ENCODE measurements at places on chromosomes 16 and 17.

DNA sequence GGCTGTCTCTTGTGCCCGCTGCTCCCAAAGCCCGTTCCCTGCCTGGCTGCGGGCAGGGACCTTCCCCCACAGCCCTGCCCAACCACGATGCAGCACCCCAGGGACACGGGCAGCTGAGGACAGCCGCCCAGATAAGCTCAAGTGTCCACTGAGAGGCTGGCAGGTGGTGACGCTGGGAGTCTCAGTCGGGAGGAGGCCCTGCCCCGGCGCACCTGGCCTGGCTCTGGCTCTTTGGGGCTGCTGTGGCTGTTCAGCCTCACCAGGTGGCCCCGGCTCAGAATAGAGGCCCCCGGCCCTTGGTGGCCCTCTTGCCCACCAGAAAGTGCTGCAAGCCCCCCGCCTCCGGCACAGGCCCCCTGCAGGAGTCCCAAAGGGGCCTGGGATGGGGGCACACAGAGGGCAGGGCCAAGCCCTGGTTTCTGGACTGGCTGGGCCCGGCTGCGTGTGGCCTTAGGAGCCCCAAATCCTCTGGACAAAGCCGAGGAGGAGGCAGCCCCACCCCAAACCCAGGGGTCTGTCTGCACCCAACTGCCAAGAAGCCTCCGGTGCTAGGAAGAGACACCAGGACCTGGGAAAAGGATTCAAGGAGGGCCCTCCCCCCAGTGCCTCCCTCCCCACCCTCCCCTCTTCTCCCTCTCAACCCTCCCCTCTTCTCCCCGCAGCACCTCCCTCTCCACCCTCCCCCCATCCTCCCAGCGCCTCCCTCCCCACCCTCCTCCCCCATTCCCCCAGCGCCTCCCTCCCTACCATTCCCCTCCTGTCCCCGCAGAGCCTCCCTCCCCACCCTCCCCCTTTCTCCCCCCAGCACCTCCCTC is 5.3 kb downstream of the NTHL1 start:
- DNase-seq, result no peak

- DNase-seq, result no peak
Observed at GRCh38 chr16:72961115-72961832, 86.7 kb downstream of the ZFHX3 start.

DNA sequence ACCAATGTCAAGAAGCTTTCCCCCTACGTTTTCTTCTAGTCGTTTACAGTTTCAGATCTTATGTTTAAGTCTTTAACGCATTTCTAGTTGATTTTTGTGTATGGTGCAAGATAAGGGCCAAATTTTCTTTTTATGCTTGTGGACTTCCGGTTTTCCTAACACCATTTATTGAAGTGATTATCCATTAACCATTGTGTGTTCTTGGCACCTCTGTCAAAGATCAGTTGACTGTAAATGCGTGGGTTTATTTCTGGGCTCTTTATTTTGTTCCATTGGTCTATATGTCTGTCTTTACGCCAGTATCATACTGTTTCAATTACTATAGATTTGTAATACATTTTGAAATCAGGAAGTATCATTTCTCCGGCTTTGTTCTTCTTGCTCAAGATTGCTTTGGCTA is 49.5 kb downstream of the CEP112 start:
- DNase-seq, result no peak

GRCh38 chr17:50848711-50849110 is 13.3 kb downstream of the WFIKKN2 start:
- DNase-seq, result no peak

GRCh38 chr17:77580531-77581270 is 377.8 kb upstream of the TNRC6C start:
- DNase-seq, result no peak

DNA sequence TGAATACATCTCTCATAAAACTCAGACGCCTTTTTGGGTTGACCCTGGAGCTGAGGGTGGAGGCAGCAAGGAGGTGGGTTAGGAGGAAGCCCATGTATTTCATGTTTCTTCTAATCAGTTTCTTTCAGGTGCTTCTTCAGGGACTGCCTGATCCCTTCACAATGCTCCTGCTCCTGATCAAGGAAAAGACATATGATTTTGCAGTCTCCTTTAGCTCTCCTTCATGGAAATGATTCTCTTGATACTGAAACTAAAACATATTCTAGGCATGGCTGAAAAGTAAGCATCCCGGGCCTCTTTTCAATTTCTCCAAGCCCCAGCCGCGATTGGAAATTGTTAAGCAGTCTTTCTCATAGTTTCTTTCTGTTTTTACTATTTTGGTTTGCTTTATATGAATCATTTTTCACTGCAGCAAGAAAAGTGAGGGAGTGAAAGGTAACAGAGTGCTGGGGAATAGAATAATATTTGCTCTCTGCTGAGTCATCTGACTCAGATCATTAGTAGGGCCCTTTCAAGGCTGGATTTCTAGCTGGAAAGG is 730.7 kb downstream of the CDH11 start:
- no peak for DNase-seq

DNA sequence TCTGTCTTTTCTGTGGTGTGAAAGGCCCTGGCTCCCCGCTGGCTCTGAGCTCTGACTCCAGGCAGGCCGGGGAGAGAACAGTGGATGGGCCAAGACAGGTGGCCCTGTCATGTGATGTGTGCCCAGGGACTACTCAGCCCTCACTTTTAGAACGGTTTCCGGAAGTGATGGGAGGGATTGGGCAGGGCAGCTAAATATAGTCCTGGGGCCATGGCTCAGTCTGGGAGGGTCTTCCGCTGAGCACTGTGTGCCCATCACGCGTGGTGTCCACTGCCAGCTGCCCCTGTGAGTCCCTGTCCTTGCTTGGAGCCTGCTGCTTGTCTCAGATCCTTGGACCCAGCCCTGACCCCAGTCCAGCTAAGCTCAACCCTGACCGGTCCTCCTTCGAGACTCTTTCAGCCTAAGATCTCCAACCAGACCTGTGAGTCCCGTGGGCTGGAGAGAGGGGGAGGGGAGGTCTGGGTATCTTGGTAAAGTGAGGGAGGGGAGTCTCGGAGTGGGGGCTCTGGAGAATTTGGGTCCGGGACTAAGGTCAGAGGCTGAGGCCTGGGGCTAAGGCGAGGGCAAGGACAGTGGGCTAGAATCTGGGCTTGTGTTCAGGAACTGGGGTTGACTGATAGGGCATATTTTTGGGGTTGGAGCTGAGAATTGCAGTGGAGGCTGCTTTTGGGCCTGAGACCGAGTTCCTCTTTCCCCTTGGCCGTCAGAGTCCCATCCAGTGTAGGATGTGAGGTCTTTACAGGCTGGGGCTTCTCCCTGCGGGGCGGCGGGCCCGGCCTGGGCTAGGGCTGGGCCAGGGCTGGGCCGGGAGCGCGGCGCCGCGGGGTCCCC is at the start of gene TRIM72:
TRIM72 (plus strand) TSS at position 243 of the 831 bp plus-strand sequence. CDS start 620 bp downstream, outside the sequence.
- no peak for DNase-seq

DNA sequence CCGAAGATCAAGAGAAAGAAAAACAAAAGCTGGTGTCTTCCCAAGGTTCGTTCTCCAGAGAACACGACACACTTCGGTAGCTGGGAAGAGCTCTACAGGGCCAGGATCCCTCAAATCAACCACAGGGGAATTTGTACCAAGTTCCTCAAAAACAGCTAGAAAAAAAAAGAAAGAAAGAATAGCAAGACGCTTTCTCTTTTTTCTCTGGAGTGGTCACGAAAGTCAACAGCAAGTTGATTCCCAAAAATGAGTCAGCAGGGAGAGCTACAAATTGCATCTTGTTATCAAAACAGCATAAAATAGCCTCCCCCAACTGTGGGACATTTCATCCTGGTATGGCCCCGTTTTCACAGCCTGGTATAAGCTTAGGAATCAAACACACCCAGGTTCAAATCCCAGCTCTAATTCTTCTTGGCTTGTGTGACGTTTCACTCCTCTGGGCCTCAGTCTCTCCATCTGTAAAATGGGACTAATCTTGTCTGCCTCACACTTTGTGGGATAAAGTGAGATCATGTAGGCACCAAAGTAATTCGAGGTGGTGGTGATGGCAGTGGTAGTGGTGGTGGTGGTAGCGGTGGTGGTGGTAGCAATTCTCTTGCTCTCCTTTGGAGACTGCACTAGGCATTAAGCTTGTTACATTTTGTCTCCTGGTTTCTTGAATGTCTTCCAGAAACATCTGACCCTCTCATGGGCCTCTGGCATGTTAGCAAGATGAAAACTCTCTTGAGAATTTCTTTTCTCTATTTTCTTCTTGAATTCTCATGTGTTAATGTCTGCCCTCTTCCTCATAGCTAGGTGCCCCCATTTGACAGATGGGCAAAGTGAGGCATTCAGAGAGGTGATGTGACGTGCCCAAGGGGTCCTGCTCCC is 988 bp upstream of the IL21R start:
- DNase-seq, result no peak

DNA sequence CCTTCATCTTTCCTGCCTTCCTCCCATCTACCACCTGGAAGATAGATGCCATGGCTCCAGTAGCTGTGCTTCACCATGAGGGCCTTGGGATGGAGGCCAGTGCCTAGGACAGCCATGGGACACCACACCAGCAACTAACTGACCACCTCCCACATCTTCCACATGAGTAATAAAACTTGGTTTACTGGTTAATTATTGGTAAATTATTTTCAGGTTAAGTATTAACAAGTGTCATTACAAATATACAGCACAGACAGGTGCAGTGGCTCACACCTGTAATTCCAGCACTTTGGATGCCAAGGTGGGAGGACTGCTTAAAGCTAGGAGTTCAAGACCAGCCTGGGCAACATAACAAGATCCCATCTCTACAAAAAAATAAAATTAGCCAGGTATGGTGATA is 14.0 kb downstream of the CDIP1 start:
- no peak for DNase-seq

- DNase-seq, result peak; percentile 28
Observed at GRCh38 chr17:64040206-64040605, 19.8 kb upstream of the ICAM2 start.

DNA sequence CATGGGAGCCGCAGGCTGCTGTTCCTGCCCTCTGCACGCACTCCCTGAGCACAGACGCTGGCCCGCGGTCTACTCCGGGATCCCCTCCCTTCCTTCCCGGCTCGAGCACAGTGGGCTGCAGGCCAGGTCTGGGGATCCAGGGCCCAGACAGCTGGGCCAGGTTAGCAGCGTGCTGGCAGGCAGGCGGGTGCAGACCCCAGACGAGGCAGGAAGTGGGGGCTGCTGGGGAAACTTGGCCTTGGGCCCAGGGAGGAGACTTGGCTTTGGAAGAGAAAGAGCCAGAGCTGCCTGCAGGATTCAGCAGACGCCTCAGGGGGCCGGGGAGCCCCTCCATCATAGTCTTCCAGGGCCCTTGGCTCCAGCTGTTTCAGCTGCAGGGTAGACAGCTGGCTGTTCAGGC is 30.2 kb upstream of the ABCC3 start:
- DNase-seq, result no peak

DNA sequence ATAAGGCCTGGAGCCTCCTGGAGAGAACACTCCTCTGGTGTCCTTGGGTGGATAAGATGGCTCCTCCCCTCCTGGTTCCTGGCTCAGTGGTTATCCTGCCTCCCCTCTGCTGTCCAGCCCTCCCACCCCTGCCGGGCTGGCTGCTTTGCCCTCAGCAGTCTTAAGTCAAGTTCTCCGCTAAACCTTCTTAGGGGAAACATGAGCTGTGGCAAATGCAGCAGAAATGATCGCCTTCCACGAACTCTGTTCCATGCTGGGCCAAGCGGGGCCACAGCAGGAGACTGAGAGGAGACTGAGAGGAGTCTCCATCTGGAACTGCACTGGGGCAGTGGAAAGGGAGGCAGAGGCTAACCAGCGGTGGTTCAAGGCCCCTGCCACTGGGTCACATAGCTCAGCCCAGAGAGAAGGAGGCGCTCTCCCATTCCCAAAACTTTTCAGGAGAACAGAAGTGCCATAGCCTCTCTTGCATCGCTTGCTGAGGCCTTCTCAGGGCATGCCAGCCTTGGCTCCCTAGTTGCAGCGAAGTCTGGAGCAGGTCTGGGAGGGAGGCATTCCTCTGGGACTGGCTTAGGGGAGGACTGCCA is 26.9 kb downstream of the TNS4 start:
- DNase-seq, result no peak

DNA sequence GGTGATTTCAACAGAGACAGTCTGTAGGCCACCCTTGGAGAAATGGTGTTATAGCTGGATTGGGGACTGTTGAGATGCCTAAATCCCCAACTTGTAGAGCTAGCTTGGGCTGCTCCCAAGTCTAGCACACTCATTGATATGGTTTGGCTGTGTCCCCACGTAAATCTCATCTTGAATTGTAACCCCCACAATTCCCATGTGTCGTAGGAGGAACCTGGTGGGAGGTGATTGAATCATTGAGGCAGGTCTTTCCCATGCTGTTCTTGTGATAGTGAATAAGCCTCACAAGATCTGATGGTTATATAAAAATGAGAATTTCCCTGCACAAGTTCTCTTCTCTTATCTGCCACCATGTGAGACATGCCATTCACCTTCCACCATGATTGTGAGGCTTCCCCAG is 536.0 kb downstream of the CDH13 start:
- DNase-seq, result no peak

DNA sequence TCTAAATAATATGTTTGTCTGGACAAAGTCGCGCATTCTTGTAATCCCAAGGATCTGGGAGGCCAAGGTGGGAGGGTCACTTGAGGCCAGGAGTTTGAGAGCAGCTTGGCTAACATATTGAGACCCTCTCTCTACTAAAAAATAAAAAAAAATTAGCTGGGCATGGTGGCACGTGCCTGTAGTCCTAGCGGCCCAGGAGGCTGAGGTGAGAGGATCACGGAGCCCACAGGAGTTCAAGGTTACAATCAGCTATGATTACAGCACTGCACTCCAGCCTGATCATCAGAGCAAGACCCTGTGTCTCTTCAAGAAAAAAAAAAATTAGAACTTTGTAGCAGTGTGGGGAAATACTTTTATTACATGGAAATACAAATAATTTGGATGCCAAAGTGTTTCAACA is 6.1 kb upstream of the CHST6 start:
- no peak for DNase-seq

- no peak for DNase-seq
Observed at GRCh38 chr17:82447876-82448275, 2.7 kb downstream of the CYBC1 start.

GRCh38 chr17:8162997-8163977 is 539 bp upstream of the VAMP2 start:
- DNase-seq, result peak; percentile 92

- DNase-seq, result no peak
Observed at GRCh38 chr16:12681653-12682052, 122.0 kb downstream of the CPPED1 start.

DNA sequence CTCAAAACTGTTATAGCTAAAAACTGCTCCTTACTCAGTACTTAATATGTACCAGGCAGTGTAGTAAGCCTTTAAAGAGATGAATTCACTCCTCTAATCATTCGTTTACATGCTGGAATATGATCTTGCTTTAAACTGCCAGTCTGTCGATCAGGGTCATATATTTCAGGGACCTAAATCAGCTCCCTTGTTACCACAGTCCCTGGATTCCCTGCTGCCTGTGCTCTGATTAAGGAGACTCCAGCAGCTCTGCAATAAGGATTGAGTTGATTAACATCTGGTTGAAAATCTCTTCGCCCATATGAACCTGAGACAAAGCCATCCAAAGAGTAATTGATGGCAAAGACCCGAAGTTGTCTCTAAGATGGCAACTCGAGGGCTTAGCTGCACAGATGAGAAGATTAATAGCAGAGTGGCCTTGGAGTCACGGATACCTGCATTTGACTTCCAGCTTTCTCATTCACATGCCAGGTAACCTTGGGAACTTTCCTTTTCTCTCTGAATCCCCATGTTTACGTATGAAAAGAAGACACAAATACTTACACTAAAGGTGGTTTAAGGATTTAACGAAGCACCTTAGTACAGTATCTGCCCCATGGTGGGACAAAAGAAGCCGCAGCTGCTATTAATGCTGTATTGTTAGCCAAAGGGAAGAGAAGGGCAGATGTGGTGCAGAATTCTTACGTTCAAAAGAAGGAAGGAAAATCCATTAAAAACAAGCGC is 68.2 kb downstream of the VAT1L start:
- DNase-seq, result no peak

- DNase-seq, result no peak
Observed at GRCh38 chr17:34411646-34412421, 48.8 kb upstream of the CCL1 start.
